ENCODE measurements at places on chromosomes 5 and 9.

GRCh38 chr9:111475195-111475594 is 9.0 kb downstream of the ECPAS start:
- DNase-seq: no peak

DNA sequence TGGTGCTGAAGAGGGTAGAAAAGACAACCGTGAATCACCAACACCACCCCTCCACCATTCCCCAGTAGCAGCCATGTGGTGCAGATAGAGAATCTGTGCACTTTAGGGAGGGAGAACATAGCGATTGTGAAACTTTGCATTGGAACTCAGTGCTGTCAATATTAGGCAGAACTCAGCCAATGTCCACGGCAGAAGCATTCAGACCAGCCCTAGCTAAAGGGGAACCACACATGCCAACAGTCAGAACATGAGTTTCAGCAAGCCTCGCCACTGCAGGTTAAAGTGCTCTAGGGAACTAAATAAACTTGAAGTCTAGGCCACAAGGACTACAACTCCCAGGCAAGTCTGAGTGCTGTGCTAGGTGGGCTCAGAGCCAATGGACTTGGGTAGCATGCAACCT is 38.5 kb upstream of the DEPDC1B start:
- DNase-seq: no peak

DNA sequence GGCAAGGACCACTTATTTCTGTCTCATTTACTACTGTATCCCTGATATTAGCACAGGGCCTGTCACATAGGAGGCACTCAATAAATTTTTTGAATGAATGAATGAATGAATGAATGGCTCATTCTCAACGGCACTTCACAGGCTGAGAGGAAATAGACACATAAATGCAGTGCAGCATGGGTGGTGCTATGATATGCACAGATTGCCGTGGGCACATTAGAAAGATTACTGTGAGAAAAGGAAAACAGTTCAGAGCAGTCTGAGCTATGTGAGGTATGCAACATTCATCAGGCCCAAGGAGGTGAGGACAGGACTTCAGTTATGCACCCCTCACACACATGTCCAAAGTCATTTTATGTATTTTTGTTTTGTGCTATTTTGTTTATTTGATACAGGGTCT is 6.4 kb upstream of the NOL6 start:
- DNase-seq: no peak

- DNase-seq: no peak
These were observed 16.3 kb upstream of the CCIN start for GRCh38 chr9:36152741-36153438.

DNA sequence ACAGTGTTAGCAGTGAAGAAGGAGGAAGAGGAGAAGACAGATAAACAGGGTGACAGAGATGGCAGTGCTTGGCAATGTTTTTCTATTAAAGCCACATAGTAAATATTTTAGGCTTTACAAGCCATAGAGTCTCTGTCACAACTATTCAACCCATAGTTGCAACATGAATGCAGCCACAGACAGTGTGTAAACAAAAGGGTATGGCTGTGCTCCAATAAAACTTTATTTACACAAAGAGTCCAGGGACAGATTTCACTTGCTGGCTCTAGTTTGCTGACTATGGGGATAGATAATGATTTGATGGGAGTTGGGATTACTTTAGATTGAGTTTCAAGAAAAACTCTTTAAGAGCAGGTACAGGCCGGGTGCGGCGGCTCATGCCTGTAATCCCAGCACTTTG is 224.8 kb upstream of the SEMA6A start:
- DNase-seq: no peak

- DNase-seq: no peak
These were observed 131.1 kb downstream of the ACTL7B start for GRCh38 chr9:108724652-108725051.

GRCh38 chr5:168110384-168110783 is 181.1 kb upstream of the WWC1 start:
- DNase-seq: no peak

DNA sequence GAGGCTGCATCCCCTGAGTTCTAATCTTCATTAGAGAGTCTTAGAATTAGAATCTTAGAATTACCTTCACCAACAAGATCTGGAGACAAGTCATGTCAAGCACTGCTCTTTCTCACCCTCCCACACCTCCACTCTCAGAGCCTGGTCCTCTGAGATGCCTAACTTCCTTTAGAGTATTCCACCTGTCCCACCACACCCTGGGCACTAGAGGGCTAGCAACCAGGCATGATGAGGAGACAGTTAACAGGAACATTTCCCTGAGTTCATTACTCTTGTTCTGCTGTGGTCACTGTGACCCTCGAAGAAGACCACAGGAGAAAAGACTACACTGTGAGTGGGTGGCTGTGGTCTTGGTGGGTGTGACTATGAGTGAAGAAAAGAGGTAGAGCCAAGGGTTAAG is 25.2 kb upstream of the MAP1B start:
- no peak for DNase-seq

DNA sequence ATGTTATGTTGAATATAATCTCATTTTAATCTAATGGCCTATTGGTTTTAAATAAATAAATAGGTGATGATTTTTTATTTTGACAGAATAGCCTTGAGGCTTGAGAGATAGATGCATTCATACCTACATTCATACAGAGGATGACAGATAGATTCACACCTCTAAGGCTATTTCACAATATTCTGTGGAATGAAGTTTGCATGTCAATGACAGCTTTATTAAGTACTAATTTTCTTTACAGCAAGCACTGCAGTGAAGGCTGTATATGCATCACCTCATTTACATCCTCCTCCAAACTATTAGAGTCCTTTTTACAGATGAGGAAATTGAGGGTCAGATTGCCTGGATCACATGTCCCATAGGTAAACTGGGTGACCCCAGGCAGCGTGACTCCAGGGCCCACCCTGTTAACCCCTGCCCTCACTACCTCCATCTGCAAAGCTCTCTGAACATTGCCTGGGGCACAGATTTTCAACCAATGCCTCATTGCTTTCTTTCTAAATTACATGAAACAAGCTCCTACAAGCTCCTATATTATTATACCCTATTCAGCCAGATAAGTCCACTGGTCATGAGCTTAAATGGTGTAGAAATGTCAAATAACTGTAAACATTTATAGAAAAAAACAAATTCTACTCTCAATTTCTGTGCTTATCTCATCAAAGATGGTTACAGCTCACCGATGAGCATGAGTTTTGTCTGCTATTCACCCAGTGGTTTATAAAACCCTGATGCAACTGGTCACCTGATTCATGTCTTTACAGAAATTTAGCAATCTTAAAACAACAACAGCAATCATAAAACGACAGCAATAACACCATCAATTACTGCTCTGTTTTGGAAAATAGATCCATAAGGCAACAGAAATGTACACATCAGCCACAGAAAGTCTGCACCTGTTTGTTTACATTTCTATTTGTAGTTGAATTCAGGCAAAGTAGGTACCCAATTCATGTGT is 338.0 kb downstream of the NSG2 start:
- DNase-seq: no peak

DNA sequence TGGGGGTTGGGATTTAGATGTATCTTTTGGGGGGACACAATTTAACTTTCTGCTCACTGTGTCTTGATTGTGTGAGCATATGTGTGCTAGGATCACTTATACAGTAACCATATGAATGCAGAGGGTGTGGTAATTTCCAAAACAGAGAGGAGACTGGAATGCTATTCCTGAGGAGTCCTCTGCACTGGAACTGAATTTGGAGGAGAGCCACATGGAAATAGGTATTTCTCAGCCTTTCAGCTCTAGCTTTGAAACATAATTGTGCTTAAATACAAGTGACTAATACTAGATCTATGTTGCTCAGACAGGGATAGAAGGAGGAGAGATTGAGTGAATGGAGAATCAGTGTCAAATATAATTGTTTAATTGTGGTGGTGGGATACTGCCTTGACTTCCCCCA is 45.5 kb downstream of the FOCAD start:
- DNase-seq: no peak

DNA sequence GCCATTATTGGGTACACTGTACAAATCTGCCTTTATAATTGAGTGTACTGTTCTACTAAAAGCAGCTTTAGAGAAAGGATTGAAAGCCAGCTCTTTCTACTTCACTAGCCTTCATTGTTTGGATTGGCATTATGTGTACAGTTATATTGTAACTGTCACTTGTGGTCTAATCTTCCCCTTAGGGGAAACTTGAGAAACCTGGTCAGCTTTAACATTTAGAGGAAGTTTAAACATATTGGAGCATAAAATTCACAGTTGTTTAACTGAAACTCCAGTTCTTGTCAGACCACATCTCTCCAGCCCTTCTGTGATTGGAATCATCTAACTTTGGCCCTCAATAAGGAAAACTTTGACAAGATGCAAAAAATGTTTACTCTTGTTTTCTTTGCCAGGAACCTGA is 24.6 kb downstream of the PIK3R1 start:
- DNase-seq: peak; percentile 24

DNA sequence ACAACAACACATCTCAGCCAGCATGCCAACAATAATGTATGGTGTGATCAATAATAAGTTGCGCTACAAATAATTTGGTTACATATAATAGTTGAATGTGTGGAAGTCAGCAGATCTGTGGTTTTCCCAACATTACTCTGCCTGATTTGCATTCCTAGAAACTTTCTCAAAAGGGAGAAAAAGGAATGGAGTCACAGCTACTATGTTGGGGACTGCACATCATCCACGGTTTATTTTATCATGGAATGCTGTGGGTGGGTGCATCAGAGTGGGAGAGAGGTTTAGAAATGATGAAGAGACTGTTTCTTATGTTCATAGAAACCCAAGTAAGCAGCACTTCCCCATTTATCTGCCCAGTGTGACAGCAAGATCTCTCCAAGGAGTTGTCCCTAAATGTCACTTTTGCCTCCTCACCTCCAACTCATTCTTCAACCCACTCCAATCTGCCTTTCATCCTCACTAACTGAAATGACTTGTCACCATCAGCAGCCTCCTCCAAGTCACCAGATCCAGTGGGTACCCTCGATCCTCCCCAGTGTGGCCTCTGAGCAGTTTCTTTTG is 2.8 kb upstream of the SPOCK1 start:
- no peak for DNase-seq
